ENCODE measurements at places on chromosomes 12 and 14.

DNA sequence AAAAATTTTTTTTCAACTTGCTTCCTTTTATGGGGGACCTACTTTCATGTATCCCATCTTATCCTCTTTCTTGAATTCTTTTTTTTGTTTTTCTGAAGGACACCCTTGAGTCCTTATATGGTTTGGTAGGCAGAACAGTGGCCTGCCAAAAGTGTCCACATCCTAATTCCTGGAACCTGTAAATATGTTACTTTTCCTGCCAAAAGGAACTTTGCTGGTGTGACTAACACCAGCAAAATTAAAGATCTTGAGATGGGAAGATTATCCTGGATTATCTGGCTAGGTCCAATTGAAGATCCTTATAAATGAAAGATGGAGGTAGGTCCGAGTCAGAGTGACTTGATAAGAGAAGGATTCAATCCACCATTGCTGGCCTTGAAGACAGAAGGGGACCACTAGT, 5.3 kb downstream of the NUBPL start:
- no peak for DNase-seq

DNA sequence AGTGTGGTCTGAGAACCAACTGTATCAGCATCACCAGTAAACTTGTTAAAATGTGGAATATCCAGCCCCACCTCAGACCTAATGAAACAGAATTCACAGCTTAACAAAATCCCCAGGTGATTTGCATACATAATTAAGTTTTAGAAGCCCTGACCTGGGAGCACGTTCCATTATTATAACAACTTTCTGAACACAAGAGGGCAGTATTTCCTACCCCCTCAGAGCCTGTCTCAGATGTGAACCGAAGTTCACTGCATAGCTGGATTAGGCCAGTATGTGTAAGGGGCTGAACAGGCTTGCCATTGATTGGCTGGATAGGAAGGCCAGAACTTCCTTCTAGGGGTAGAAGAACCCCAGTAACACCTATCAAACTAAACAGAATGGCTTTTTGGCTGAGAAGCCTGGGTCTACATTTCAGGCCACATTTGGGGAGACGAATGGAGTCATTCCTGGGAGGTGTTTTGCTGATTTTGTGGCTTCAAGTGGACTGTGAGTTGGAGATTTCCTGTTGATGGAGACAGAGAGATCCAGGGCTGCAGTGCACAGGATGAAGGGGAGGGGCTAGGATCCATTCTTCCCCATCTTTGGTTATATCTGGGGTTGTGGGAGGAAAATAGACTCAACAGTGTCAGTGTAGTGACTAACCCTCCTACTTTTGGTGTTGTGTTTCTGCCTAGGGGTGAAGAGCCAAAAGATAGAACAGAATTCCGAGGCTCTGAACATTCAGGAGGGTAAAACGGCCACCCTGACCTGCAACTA, 94.7 kb upstream of the OR4E1 start:
- no peak for DNase-seq

DNA sequence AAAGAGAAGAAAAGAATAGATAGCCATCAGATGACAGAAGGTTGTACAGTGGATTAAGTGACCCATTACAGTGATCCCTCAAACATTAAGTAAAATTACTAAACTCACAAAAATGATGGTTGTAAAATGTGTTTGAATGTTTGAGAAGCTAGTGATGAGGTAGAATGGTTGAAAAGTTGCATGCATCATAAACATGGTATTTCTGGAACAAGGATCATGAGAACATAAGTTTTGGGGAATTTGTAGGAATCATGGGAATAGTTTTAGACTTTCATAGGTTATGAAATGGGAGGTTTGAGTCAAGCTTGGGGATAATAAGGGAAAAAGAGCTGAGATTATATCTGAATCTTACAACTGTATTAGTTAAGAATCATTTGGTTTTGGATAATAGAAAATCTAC, 34.1 kb upstream of the NEDD1 start:
- DNase-seq = no peak

- no peak for DNase-seq
Measured at GRCh38 chr12:80268924-80269749, 169.8 kb downstream of the OTOGL start.

GRCh38 chr14:57928732-57929131, 62.8 kb upstream of the SLC35F4 start:
- no peak for DNase-seq

DNA sequence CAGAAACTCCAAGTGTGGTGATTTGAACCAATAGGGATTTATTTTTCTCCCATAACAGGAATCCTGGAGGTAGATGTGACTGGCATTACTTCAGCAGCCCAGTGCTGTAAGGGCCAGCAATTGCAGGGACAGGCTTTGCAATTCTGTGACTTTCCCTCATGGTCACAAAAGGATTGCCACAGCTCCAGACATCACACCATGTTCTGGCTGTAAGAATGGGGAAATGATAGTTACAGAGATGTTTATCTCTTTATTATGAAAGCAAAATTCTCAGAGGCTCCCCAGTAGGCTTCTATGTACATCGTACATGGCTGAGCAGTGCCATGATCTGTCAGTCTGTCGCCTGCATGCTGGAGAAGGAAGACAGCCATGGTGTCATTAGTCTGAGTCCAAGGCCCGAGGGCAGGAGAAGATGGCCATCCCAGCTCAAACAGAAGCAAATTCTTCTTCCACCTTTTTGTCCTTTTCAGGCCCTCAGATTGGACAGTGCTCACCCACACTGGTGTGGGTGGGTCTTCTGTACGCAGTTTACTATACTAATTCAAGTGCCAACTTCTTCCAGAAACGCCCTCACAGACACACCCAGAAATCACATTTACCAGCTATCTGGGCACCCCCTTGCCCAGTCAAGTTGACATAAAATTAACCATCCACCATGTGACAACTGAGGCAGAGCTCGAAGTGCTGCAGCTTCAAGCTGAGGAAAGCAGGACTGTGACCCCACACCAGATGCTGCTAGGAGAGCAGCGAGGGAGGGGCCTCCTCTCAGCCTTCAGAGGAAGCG, 17.2 kb downstream of the ZBTB42 start:
- DNase-seq = no peak

- DNase-seq = no peak
Measured at GRCh38 chr12:12483438-12483837, 79.2 kb downstream of the DUSP16 start.

DNA sequence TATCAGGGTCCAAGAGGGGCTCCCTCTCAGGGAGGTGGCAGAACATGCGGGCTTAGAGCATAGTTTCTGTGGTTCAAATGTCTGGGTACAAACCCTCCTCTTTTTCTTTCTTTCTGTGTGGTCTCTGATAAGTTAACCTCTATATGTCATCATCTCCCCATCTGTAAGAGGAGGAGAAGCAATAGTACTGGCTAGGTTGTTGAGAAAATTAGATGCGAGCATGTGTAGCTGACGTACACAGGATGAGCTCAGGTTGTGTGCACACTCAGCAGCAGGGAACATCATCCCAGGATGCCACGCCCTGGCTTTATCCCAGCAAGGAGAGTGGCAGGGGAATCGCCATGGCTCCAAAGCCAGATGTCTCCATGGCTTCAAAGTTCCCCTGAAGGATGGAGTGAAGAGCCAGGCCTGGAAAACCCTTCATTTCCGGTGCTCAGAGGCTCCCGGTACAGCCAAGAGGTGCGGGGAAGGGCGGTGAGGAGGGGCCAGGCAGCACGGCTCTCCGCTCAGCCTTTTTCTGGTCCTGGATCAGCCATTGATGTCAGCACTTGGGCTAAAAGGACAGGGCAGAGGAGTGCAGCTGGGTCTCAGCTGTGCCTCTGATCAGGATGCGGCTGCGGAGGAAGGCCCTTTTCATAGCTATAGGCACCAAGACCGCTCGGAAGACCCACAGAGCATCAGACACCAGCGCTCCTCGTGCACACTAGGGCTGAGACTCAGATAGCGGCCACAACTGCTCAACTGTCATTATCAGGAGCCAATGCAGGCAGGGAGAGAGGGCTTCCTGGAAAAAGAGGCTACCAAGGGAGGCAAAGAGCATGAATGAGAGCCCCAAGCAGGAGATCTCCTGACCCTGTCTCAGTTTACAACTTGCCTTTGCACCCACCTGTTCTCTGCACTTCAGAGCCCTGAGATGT, 41.5 kb downstream of the ARL6IP4 start:
- no peak for DNase-seq

DNA sequence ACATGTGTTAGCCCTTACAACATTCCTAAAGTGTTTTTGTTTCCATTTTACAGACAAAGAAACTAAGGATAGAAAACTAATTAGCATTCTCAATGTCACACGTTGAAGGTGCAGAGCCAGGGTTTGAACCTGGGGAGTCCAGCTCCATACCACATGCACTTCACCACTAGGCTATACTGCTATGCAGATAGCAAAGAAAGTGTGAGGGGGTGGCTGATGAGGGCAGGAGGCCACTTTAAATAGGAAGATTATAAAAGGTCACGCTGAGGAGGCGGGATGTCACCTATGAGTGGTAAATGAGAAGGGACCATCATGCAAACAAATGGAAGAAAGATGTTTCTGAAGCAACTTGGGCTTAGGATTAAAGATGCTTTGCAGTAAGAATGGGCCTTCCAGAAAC, 213.9 kb downstream of the EGLN3 start:
- no peak for DNase-seq

DNA sequence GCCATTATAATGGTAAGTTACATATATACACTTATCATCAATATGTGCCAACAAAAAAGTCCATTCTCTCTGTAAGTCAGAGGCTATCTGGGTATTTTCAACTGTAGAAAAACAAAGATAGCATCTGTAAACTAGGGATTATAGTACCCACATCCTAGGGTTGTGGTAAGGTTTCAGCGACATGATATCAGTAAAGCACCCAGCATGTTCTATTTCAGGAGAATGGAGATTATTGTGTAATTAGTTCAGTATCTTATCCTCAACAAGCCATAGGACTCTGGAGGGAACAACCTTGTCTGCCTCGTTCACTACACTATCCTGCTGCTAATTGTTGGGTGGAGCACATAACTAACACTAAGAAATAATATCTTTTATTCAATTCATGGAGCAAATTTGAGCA, 19.7 kb upstream of the CKAP4 start:
- DNase-seq = no peak
